ENCODE measurements at places on chromosomes 6 and 20. TPM values are rescaled to one million over a fixed set of nuclear protein-coding genes. Genes with fewer than 3 reads are reported as not detected.

DNA sequence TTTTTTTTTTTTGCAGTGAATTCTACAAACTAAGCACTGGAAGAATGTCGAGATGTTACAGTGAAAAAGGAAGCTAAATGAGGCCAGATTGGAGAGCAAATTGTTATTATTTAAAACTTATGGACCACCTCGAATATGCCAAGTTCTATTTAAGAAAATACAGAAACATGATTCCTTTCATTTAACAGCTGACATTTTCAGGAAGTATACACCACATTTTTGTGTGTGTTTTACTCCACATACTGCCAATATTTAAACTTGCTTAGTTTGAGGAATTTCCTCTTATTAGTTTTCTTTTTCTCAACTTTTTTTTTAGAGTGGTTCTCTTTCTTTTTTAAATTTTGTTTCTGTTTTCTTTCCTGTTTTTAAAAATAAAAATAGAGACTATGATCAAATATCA lies 37.0 kb upstream of the GCLC start:
- DNase-seq: no peak

GRCh38 chr20:49824206-49824605 lies 11.6 kb downstream of the SLC9A8 start:
- DNase-seq: no peak

DNA sequence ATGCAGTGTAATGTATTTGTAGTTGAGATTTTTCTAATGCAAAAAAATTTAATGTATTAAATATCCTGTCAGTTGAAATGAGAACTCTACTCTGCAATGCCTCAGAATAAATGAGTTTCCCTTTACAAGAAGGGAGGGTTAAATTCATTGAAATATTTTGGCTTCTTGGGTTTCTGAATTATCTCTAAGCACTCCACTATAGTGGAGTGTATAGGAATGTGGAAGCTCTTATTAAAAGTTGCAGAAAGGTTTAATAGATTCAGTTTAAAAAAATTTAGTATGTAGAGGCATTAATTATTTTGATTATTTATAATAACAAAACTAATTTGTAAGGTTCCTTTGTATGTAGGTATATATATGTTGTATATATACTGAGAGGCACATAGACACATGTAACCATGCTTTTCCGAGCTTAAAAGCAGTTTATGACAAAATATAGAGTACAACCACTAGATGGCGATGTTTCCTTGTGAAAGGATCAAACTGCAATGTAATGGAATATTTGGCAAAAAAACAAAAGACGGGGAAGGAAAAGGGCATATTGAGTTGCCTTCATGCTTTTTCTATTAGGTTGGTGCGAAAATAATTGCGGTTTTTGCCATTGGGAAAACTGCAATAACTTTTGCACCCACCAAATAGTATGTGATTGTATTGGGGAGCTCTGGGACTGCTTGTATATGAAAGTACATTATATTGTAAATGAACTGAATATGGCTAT lies 144.2 kb downstream of the MYO6 start:
- DNase-seq: peak; percentile 72

RNF39 gene
- 2.3 TPM for total RNA-seq

DNA sequence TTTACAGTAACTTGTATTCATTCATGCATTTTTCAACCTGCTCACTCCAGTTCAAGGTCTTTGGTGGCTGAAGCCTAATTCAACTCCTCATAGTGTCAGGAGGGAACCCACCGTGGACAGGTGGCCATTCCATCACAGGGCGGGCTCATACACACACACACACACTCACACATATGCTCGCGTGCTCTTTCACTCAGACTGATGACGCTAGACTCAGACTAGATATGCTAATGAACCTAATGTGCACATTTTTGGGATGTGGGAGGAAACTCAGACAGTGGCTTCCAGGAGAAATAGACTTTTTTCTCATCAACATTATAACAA lies 56.7 kb downstream of the TRIM27 start:
- DNase-seq: no peak

COL9A3 gene
- not detected for total RNA-seq

BMP2 gene
- 6.7 TPM for total RNA-seq

DNA sequence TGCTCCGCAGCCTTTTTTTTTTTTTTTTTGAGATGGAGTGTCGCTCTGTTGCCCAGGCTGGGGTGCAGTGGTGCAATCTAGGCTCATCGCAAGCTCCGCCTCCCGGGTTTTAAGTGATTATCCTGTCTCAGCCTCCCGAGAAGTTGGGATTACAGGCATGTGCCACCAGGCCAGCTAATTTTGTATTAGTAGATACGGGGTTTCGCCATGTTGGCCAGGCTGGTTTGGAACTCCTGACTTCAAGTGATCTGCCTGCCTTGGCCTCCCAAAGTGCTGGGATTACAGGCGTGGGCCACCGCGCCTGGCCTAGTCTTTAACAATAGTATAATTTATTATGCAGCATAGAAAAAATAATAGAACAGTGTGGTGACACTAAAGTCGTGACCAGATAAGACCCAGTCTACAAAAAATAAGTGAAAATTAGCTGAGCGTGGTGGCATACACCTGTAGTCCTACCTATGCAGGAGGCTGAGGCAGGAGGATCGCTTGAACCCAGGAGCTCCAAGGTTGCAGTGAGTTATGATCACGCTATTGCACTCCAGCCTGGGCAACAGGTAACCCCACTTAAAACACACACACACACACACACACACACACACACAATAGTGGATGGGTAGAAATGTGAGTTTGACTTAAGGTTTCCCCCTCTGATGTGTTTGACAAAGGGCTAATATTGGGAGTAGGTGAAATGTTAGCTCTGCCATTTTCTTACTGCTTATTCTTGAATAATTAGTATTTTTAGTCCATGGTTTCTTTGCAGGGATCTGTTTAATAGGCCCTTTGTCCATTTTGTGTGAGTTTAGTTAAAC lies 6.5 kb downstream of the PIM1 start:
- DNase-seq: no peak

EYA2 gene
- total RNA-seq: not detected

VSX1 gene
- total RNA-seq: not detected

FOXC1 gene
- total RNA-seq: 16.8 TPM

POU5F1 gene
- 2.0 TPM for total RNA-seq
